ENCODE measurements at places on chromosomes 1 and 21. TPM values are rescaled to one million over a fixed set of nuclear protein-coding genes. Genes with fewer than 3 reads are reported as not detected.

The TFF2 gene
- not detected for total RNA-seq

The ITLN1 gene
- not detected for total RNA-seq

The CAMK1G gene
- 0.14 TPM for total RNA-seq

The TOE1 gene
- 12.4 TPM for total RNA-seq

The KCNAB2 gene
- 8.0 TPM for total RNA-seq

The FAM72C gene
- total RNA-seq = 5.8 TPM

The NR0B2 gene
- not detected for total RNA-seq

The LCE1B gene
- total RNA-seq = not detected

The GPX7 gene
- not detected for total RNA-seq

The B3GALT5 gene
- 0.24 TPM for total RNA-seq

The TMEM51 gene
- 39.8 TPM for total RNA-seq

The C1orf141 gene
- not detected for total RNA-seq

The CNIH3 gene
- total RNA-seq = 0.25 TPM

The HSD11B1 gene
- not detected for total RNA-seq

The LRRC3 gene
- 2.1 TPM for total RNA-seq

The PDZK1IP1 gene
- 5.6 TPM for total RNA-seq

All from A549 treated with CORT108297 at 1 μM for 4 hours (cell line).